Pons (tissue), 1 donor: ENCODE measurements at places on chromosomes 11 and 22.

DNA sequence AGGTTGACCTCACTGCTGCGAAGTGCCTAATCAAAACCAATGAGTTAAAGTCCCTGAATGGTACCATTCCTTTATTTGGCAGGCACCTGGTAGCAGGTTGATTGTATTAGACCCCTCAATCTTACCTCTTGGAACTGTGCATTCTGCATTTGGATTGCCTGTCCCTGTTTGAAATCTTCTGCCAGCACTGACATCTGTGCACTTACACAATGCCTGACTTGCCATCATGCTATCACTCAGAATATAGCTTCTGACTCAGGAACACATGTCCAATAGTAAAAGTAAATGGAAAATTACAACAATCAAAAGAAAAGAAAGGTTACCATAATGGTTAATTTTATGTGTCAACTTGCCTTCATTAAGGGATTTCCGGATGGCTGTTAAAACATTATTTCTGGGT lies 366.0 kb upstream of the PDGFD start:
- no peak for DNase-seq

- DNase-seq = no peak
These were observed 474.3 kb downstream of the TBC1D22A start for GRCh38 chr22:47236718-47237117.

DNA sequence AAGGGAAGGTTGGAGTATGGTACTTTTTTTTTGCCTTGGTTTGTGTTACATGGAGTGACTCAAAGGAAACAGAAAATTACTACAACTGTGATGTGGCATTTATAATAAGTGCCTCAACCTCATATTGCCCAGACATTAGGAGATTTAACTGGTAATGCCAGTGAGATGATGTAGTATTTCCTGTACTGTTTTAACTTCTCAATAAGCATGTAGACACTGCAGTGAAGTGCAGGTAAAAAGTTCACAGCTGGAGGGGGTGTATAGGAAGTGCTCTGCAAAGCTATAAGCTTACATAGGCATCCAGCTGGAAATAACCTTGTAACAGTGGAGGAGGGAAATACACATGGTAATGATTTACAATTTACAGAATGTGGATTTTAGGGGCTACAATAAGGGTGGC lies 138.2 kb upstream of the MTMR2 start:
- no peak for DNase-seq

- no peak for DNase-seq
These were observed 121.5 kb upstream of the B3GAT1 start for GRCh38 chr11:134533511-134533910.

DNA sequence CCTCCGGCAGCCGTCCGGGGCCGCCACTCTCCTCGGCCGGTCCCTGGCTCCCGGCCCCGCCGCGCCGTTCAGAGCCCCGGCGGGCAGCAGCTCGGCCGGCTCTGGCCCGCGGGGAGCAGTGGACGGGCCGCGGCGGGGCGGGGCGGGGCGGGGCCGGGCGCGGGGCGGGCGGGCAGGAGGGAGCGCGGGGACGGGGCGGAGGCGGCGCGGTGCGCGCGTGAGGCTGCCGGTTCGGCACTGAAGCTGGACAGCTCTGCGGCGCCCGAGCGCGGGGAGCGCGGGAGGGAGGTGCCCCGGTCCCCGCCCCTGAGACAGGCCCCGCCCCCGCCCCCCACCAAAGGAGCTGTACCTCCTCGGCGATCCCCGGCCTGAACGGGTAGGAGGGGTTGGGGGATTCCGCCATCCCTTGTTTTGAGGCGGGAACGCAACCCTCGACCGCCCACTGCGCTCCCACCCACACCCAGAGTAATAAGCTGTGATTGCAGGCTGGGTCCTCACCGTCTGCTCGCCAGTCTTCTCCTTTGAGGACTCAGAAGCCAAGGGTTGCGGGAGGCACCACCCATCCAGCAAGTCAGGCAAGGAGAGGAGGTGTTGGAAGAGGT lies at the start of gene DRD2:
TSS of gene DRD2 (minus strand) at position 239 of the 602 bp plus-strand sequence. CDS start 50,747 bp downstream, outside the sequence.
- DNase-seq = no peak

DNA sequence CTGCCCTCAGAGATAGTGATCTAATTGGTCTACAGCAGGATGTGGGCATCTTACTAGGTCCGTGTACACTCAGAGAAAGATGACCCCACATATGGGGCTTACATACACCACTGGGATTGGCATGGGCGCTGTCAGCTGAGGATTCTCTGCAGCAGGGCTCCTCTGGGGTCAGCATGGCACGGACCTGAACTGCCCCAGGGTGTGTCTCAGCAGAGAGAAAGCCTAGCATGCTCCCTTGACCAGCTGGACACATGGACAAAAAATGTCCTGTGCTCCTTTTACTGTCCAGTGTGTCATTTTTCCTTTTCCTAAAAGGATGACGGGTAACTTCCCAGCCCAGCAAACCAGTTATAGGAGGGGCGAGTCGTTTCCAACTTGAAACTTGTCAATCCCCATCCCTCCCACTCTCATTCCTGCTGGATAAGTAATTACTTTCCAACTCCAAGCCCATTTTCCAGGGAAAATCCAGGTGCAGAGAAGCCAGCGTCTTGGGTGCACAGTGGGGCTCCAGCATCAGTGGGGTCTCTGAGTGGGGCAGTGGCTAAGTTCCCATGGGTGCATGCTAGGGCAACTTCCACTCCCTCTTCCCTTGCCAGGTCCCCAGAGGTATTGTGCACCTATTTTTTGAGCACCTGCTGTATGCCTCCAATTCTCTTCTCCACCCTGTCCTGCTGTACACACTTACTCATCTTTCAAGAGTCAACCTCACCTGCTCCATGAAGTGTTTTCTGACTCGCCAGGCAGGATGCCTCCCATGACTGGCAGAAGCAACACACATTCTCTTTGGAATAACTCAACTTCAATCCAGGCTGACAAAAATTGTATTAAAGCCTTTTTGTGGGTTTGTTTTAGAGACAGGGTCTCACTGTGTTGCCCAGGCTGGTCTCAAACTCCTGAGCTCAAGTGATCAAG lies 5.0 kb downstream of the VSTM5 start:
- DNase-seq = no peak

GRCh38 chr11:117621226-117621625 lies 175.8 kb downstream of the DSCAML1 start:
- no peak for DNase-seq

- no peak for DNase-seq
These were observed 43.4 kb upstream of the MN1 start for GRCh38 chr22:27844656-27845591.

GRCh38 chr11:106724293-106724892 lies 293.9 kb downstream of the GUCY1A2 start:
- no peak for DNase-seq

DNA sequence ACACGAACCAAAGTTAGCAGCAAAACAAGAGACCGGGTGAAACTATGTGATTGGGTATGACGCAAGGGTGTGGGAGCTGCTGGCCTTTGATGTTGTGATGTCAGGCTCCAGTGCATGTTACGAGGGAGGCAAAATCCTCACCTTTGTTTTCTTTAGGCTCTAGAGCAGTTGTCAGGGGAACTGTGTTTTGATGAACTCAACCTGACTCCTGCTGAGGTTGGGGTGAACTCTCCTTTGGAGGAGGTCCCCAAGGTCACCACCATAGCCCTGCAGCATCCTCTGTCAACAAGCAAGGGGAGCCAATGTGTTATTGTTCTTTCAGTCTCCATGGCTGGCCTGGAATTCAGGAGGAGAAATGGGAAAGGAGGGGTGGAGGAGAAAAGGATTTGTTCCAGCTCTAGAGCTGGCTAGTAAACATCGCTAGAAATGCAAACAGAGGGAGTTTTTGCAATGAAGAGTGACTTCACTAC lies 33.8 kb downstream of the RASSF10 start:
- DNase-seq = no peak

- DNase-seq = no peak
These were observed 38.7 kb upstream of the SWAP70 start for GRCh38 chr11:9625162-9625561.
